ENCODE measurements at places on chromosomes 7 and 10.

DNA sequence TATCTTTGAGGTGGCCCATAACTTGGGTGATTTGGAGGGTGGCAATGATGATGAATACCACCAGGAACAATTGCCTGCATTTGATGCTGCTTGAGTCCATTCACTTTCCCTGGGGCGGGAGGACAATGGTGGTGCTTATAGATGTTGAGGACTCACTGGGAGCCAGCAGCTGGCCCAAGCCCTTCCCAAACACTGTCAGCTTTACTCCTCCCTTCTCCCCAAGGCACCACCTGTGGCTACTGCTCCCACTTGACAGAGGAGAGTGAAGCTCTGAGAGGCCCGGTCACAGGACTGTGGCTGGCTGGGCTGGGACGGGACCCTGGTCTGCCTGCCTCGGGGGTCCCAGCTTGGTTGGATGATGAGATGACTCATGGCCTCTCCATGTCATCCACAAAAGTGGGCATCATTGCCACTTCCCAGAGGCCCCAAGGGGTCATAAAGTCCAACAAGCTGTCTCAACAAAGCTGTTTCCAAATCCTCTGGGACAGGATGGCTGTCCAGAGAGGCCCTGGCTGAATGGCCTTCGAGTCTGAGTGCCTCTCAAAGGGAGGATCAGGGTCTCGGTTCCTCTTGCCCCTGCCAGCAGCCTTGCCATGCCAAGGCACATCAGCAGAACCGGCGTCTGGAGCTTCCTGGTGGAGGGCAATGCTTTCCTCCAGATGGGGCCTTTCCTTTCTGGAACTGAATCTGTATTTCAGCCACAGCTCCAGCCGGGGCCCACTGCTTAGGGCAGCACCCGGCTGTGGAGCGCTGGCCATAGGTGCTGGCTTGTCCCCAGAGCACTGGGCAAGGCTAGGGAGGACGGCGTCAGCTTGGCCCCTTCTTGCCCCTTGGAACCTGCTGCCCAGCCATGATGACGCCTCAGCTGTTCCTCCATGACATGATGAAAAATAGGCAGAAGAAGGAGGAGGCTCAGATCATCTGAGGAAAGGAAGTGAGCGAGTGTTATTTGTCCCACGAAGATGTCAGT, 47.0 kb upstream of the PLEKHA1 start:
- no peaks in the 10 kb centered on the region for H3K27me3 ChIP-seq
- no peaks in the 10 kb centered on the region for H3K36me3 ChIP-seq
- no peak for DNase-seq

GRCh38 chr10:35554461-35555056, 50.6 kb upstream of the GJD4 start:
- no peaks in the 10 kb centered on the region for H3K27me3 ChIP-seq
- no peak overlapping the region for H3K4me3 ChIP-seq
- H3K27ac ChIP-seq, result no peak overlapping the region
- H3K4me1 ChIP-seq, result no peaks in the 10 kb centered on the region
- H3K36me3 ChIP-seq, result peaks cover 21% of the 10 kb centered on the region

DNA sequence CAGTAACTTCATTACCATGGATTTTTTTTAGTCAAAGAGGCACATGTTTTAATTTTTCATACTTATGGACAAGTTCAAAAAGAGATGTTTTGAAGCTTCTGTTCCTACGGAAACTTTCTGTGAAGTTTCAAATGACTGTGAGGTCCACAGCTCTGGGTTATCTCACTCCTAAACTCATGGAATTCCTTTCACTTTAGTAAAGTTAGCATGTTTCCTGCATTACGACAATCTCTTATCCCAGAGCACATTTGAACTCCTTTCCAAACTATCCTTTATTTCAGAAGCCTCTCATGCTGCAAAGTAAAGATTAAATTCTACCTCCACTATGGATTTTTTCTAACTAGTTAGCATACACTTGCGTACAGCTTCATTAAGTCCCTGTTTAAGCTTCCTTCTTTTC, 15.3 kb upstream of the ADD3 start:
- H3K4me3 ChIP-seq, result no peak overlapping the region
- no peaks in the 10 kb centered on the region for H3K27me3 ChIP-seq
- H3K4me1 ChIP-seq, result no peaks in the 10 kb centered on the region
- H3K27ac ChIP-seq, result no peak overlapping the region
- DNase-seq, result no peak

GRCh38 chr7:44215531-44215930, 14.8 kb downstream of the YKT6 start:
- no peak overlapping the region for H3K4me3 ChIP-seq
- DNase-seq, result no peak
- no peak overlapping the region for H3K27ac ChIP-seq
- peaks cover 28% of the 10 kb centered on the region for H3K36me3 ChIP-seq
- no peaks in the 10 kb centered on the region for H3K4me1 ChIP-seq

GRCh38 chr7:150361402-150361801, 7.2 kb upstream of the REPIN1 start:
- H3K36me3 ChIP-seq, result no peaks in the 10 kb centered on the region
- H3K27me3 ChIP-seq, result no peaks in the 10 kb centered on the region
- DNase-seq, result no peak
- H3K4me1 ChIP-seq, result peaks cover 28% of the 10 kb centered on the region

DNA sequence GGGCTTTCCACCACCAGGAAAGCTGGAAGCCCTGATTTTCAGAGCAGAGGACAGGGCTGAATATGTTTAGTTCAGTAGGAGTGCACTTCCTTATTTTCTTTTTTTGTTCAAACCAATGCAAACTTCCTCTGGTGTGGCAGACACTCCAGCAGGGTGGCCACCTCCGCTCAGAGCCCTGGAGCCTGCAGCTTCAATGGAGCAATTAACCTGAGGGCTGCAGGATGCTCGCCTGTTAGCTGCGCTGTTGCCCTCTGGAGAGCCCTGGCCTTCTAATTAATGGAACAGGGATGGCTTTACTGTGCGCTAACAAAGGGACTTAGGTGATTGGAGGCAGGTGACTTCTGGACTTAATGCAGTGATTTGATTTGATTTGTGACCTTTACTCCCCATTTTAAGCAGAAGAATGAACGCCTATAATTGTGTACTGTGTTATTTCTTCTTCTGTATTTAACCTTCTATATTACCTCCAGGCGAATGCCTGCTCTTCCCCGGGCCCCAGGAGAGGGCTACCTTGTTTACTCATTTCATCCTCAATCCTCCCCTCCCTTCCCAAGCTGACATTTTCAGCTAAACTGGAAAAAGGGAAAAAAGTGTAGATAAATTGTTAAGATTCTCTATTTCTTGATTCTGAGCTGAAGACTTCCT, 123.0 kb upstream of the CTBP2 start:
- H3K27me3 ChIP-seq, result no peaks in the 10 kb centered on the region
- no peaks in the 10 kb centered on the region for H3K4me1 ChIP-seq
- no peaks in the 10 kb centered on the region for H3K36me3 ChIP-seq
- no peak overlapping the region for H3K4me3 ChIP-seq

GRCh38 chr7:30862995-30863705, 48.5 kb upstream of the AQP1 start:
- H3K4me3 ChIP-seq, result no peak overlapping the region
- H3K27me3 ChIP-seq, result no peaks in the 10 kb centered on the region
- DNase-seq, result no peak
- H3K36me3 ChIP-seq, result no peaks in the 10 kb centered on the region
- H3K27ac ChIP-seq, result no peak overlapping the region
- no peaks in the 10 kb centered on the region for H3K4me1 ChIP-seq

DNA sequence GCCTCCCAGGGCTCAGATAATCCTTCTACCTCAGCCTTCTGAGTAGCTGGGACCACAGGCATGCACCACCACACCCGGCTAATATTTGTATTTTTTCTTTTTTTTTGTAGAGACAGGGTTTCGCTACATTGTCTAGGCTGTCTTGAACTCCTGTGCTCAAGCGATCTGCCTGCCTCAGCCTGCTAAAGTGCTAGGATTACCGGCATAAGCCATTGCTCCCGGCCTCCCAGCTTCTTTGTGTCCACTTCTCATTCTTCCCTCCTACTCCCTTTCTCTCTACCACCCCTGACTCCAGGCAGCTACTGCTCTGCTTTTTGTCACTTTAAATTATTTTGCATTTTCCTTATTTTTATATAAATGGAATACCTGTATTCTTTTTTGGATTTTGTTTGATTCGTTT, 83.4 kb downstream of the PALS2 start:
- H3K27ac ChIP-seq, result no peak overlapping the region
- no peak overlapping the region for H3K4me3 ChIP-seq
- H3K4me1 ChIP-seq, result peaks cover 6% of the 10 kb centered on the region
- DNase-seq, result no peak

DNA sequence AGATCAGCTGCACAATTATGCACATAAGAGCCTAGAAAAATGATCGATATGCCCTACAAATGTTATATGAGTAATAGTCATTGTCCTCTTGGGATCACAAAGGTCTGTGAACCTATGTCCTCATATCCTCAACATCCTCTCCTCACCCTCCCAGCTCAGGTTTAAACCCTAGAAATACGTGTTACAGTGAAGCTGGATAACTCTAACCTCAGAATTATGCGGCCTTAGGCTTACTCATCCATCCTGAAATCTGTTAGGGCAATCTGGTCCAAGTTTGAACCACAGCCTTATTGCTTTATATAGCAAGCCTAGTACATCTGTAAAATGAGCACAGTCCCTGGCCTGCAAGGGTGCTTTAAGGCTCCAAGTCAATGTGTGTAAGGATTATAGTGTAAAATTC, 84.2 kb upstream of the FRMD4A start:
- no peak for DNase-seq
- no peak overlapping the region for H3K27ac ChIP-seq
- H3K4me1 ChIP-seq, result peaks cover 8% of the 10 kb centered on the region
- no peak overlapping the region for H3K4me3 ChIP-seq
- peaks cover 6% of the 10 kb centered on the region for H3K27me3 ChIP-seq

DNA sequence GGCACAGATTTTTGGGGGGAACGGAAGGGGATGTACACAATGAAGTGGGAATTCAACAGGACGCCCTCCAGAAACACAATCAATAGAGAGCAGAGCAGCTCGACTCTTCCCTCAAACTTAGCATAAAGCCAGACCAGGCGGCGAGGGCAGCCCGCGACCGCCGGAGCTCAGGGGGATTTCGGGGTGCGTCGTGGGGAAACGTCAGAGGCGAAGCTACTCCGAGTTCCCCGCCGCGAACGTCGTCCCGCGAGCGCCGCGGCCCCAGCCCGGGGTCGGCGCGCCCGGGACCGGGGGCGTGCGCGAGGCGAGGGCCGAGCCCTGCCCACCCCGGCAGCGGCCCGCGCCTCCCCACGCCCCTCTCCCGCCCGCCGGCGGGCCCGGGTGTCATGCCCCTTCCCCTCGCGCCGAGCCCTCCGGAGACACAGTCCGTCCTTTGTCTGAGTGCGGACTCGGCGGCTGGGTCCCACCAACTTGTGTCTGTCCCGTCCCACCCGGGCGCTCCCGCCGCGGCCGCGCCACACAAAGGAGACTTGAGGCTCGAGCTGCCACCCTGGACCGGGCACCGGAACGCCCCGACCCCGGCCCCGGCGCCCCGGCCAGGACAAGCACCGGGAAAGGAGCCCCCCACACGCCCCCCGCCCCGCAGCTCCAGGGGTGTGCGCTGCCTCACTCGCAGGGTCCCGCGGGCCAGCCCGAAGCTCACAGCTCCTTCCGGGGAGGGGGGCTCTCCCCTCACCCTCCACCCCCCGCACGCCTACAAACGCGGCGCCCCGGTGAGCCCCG, 634 bp downstream of the EZH2 start:
- no peaks in the 10 kb centered on the region for H3K36me3 ChIP-seq
- H3K27me3 ChIP-seq, result no peaks in the 10 kb centered on the region
- H3K4me3 ChIP-seq, result peak overlapping the region; percentile 42
- peak; percentile 83 for DNase-seq

GRCh38 chr7:254337-255037, 35.5 kb upstream of the FOXL3 start:
- H3K27me3 ChIP-seq, result no peaks in the 10 kb centered on the region
- no peaks in the 10 kb centered on the region for H3K36me3 ChIP-seq
- no peaks in the 10 kb centered on the region for H3K4me1 ChIP-seq
- H3K27ac ChIP-seq, result no peak overlapping the region
- no peak overlapping the region for H3K4me3 ChIP-seq

GRCh38 chr7:29090836-29091601, 55.3 kb downstream of the CPVL start:
- no peaks in the 10 kb centered on the region for H3K27me3 ChIP-seq
- no peak for DNase-seq
- no peak overlapping the region for H3K27ac ChIP-seq
- no peaks in the 10 kb centered on the region for H3K4me1 ChIP-seq
- H3K4me3 ChIP-seq, result no peak overlapping the region
- H3K36me3 ChIP-seq, result no peaks in the 10 kb centered on the region

DNA sequence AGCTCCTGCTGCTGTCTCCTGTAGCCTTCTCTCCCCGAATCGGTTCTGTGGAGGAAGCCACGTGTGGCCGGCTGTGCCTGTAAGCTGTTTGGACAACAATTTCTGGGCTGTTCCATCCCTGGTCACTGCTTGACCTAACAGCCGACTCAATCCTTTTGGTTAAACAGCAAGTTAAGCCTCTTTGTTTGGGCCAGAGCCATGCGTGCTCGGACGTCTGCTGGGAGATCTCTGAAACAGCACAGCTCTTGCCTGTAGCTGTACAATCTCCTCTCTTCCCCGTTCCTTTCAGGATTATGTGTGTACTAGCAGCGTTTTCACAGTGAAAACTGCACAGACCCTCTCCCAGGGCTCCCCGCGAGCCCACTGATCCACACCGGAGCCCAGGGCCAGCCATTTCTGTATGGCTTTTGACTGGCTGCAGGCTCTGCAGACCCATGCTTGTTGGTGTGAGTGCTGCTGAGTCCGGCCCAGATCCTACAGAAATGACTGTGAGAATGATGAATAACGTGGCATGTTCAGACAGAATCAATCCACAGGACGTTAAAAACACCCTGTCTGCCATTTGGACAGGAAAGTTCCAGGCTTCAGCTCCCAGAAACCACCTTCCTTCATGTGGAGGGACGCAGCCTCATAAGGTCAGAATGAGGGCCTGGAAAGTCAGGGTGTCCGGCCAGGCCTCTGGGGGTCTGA, 428.6 kb upstream of the ADARB2 start:
- DNase-seq, result no peak
- H3K4me3 ChIP-seq, result no peak overlapping the region
- no peaks in the 10 kb centered on the region for H3K4me1 ChIP-seq
- no peaks in the 10 kb centered on the region for H3K36me3 ChIP-seq
- no peaks in the 10 kb centered on the region for H3K27me3 ChIP-seq

GRCh38 chr10:119784340-119785067, 58.7 kb downstream of the INPP5F start:
- no peaks in the 10 kb centered on the region for H3K27me3 ChIP-seq
- H3K4me3 ChIP-seq, result no peak overlapping the region
- no peak overlapping the region for H3K27ac ChIP-seq
- no peaks in the 10 kb centered on the region for H3K36me3 ChIP-seq

DNA sequence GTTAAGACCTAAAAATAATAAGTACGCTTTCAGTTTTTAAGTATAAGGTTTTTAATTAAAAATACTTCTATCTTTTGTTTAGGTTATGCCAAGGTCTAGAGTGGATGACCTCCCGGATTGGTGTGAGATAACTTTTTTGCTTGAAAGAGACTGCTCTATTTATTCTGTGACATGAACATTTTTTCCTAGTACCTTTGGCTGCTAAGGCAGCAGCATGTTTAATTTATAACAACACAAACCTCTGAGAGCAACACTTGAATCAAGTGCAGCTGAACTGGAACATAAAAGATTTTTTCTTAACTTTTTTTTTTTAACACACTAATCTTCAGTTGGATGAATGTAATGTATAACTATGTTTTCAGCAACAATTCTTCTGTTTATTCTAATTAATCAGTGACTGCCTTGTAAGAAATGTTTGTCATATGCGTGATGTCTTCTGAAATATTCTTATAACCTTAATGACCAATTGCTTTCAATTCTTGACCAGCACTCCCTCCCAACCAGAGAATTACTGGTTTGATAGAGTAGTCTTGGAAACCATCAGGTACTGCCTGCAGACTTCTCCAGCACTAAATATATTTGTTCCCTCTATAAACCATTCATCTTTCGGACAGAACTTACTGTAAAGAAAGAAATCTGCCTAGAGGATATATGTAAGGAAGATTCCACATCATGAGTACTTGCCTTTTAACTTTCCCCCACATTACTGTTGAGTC, 16.0 kb downstream of the ARL5B start:
- no peak overlapping the region for H3K27ac ChIP-seq
- DNase-seq, result no peak
- H3K36me3 ChIP-seq, result peaks cover 25% of the 10 kb centered on the region
- no peaks in the 10 kb centered on the region for H3K4me1 ChIP-seq

All from CD4-positive, alpha-beta memory T cell (primary cell).